ENCODE measurements at places on chromosomes 16 and 17.

GRCh38 chr16:17069681-17070080, 401.1 kb downstream of the XYLT1 start:
- no peak for DNase-seq

DNA sequence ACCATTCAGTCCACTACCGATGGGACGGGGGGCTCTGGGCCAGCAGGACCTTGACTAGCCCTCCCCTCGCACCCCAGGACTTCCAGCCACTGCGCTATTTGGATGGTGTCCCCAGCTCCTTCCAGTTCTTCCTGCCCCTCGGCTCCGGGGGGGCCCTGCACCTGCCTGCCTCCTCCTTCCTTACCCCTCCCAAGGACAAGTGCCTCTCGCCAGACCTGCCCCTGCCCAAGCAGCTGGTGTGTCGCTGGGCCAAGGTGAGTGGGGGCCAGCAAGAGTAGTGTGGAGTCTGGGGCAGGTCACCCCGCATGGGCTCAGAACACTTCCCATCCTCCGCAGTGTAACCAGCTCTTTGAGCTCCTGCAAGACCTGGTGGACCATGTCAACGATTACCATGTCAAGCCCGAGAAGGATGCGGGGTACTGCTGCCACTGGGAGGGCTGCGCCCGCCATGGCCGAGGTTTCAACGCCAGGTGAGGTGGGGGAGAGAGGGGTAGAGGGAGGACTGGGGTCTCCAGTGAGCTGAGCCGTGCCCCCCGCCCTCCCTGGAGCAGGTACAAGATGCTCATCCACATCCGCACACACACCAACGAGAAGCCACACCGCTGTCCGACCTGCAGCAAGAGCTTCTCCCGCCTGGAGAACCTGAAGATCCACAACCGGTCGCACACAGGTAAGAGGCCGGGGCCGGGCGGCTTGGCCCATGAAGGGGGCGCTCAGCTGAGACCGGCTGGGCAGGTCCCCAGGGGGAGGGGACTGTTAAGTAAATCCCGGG, 16.2 kb downstream of the PAM16 start:
- no peak for DNase-seq

- no peak for DNase-seq
Observed at GRCh38 chr17:54177606-54178308, 355.0 kb downstream of the KIF2B start.

GRCh38 chr16:70407811-70408274, 31.1 kb downstream of the ST3GAL2 start:
- DNase-seq, result peak; percentile 62

- DNase-seq, result no peak
Observed at GRCh38 chr17:28758411-28759121, 14.8 kb downstream of the TRAF4 start.

All from erythroblast (primary cell).